Stimulated activated CD8-positive, alpha-beta memory T cell treated with anti-CD3 and anti-CD28 coated beads, Interleukin-7, amount 100 ng/mL, for 1 hour (primary cell): ENCODE measurements at places on chromosomes 7 and 10.

GRCh38 chr7:96636979-96637378 is 72.7 kb downstream of the SEM1 start:
- no peak for DNase-seq

DNA sequence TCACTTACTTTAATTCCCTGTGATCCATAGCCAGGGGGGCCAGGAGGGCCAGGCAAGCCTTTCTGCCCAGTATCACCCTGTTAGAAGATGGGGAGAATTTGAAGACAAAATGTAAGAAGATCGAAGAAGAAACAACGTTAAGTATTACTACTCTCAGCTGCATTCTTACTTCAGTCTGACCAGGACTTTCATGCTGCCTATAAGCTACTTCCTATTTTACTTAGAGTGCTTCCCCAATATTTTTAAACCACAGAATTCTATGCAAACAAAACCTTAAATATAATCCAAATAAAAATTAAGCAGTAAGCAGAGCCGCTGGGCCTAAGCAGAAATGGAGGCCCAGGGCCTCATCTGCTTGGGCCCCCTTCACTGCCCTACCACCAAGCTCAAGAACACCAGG is 117.8 kb downstream of the COL28A1 start:
- DNase-seq = no peak

DNA sequence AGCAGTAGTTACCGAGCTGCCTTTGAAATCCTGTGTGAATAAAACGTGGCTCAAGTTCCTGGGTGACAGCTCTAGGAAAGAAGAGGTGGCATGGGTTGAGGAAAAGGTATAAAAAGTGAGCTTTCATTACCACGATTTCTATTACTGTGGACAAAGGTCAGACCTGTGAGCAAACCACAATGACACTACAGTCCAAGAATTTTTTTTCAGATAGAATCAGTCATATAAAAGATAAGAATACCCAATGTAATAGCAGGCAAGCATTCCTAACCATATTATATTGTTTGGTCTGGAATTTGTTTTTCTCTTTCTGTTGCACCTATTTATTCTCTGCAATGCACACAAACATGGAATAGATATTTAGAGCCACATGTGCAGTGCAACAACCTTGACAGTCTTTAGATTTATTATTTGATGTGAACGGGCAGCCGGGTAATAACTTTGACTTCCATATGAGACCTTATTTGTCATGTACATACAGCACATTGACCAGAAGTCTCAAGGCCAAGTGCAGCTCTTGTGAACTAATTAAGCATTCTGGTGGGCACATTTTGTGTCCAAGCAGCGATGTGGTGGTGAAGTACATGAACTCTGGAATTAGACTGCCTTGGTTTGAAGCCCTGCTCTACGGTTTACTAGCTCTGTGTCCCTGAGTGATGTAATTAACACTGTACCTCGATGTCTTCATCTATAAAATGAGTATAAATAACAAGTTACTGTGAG is 156.8 kb downstream of the NRCAM start:
- no peak for DNase-seq

DNA sequence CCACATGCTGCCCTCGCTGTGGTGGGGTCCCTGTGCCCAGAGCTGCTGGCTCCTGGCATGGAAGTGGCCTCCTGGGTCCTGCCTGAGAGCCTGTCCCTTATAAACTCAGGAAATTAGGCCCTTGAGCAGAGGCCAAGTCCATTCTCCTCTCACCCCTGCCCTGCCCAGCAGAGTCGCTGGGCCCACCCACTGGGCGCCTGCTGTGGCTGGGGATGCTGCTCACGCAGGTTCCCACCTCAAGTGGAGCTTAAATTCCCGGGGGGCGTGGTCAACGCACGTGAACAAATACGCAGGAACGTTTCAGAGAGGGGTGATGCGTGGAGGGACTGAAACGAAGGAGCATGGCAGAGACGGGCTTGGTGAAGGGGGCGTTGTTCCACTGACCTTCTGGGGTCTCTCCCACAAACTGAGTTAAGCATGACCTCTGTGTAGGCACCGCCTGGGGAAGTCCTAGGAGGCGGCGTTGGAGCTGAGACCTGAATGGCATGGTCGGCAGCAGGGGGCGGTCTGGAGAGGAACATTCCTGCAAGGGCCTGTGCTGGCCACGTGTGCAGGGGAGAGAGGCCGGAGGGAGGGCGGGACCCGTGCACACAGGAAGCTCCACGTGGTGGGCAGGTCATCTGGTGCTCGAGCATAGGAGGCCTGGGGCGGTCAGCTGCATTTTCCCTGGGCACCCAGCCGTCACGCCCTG is 27.9 kb downstream of the FAM20C start:
- no peak for DNase-seq

- no peak for DNase-seq
Observed at GRCh38 chr7:101395376-101395775, 32.7 kb downstream of the COL26A1 start.

DNA sequence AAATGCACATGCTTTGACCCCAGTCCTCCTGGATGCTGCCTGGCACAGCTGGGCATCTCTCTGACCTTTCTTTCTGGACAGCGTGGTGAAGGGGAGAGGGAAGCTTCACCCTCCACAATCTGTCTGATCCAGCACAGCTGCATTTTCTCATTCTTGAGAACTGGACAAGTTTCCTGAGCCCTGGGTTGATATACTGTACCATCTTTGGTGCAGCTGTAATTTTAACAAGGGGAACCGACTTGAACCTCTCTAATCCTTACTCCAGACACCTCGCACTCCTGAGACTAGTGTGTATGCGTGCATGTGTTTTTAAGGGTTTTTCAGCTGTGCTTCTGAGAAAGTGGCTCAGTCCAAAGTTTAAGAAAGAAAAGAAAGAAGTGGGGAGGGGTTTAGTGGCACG is 655.7 kb downstream of the INHBA start:
- DNase-seq = no peak

DNA sequence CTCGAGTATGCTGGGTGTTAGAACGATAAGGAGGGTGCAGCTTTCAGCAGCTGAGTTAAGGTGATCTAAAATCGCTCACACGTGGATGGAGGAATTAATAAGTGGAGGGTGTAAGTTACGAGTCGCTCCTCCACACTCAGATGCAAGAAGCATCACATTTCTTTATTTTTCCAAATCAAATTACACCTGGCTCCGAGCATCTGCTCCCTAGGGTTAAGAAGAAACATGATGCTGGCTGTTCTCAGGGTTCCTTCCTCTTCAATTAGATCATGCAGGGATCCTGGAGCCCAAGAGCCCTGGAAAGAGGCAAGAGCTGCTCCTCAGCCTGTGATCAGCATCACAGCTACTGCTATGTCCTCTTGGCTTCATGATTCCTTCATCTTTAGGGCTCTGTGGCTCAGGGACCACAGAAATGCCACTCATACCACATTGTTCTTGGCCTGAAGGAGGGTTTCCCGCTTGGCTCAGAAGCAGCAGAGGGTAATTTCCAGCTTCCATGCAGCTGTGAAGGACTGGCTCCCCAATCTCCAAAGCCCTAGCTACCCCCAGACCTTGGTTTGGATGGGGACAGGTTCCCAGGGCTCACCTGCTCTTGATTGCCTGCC is 235.9 kb upstream of the ZNF32 start:
- no peak for DNase-seq

DNA sequence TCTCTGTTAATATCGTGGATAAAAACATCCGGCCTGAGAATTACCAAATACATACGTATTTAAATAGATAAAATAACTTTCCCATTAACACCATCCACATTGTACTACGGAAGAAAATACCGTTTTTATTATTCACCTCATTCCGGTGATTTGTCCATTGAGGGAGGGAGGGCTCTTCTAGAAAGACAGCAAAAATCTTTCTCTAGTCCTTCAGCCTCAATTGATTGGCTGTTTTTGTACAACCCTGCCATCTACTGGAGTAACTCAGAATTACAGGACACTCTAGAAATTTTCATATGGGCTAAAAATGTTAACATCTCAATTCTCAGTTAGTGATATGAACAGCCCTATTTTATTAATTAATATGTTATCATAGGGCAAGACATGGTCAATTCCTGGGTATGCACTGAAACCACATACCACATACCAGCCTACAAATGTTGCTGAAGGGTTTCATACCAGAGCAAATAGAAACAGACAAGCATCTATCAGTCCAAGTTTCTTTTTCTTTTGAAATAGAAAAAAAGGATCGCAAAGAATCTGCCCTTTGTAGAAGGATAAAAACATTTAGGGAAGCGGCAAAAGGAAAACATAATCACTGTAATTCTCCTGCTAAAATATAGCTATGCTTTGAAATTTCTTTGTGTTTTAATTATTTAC is 55.8 kb upstream of the CDCA7L start:
- no peak for DNase-seq

DNA sequence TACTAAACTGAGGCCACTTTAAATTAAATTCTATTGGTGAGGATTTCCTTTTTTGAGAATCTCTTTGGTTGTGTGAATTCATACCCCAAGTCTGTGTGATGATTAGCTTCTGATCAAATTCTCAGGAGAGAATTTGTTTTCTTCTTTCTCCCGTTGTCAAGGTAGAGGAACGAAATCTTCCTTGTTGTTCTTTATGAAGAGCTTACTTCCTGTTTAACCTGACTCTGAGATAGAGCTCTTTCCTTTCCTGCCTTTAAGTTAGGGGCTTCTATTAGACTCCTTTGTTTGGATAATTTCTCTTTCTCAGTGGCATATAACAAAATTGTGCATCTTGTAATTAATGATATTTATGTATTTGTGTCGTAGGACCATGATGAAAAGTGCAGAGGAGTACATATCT is 572.1 kb downstream of the REEP3 start:
- no peak for DNase-seq

GRCh38 chr10:15216700-15217099 is 48.2 kb upstream of the NMT2 start:
- no peak for DNase-seq

DNA sequence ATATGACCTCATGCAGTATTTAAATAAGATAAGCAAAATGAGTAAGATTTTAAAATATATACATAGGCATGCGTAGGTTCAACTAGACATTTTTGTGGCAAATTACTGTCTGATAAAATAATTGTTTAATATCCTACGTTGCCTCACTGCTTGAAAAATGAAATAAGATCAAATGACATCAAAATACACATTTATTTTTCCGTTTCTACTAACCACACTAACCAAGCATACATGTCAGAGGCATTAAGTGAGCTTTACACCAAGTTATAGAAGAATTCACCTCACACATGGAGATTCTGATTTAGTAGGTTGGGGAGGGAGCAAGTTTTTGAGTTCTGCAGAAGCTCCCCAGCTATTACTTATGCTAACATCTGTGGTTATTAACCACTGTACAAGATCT is 66.8 kb downstream of the RSU1 start:
- DNase-seq = no peak

DNA sequence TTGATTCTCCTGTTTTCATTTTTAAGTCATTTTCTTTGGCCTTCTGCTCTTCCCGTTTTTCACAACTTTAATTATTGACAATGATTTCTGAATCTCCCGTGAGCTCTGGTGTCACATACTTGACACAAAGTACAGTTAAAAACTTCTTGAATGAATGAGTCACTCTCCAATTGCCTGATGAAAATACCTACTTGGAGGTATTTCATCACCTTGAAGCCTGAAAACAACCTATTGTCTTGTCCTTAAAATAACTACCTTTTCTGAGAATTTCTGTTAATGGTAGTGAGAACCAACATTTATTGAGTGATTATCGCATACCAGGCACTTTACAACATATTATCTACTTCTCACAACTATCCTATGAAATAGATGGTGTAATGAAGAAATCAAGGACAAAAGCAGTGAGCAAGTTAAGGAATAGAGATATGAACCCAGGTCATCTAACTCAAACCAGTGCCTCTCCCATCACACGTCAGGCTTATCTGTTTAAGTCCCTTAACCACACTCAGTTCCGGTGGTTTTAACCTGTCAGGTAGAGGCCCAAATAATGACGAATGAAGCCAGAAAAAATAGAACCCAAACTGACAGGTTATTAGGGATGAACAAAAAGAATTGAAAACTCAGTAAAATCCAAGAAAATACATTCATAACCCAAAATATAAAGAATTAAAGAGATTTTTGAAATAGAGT is 11.6 kb downstream of the BET1 start:
- DNase-seq = no peak

GRCh38 chr7:22720791-22721786 is 5.9 kb upstream of the IL6 start:
- DNase-seq = no peak

DNA sequence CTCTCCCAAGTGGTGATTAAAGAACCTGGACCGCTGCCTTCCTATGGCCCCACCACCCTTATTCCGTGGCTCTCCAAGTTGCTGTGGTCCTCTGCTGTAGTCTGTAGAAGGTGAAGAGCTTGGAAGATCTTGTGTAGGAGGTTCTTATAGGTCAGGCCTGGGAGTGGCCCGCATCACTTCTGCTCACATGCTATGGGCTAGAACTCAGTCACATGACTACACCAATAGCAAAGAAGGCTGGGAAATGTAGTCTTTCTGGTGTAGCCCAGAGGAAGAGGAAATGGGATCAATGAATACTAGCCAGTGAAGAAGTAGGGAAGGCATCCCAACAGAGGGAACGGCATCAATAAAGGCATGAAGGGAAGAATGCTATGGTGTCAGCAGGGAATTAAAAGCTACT is 41.3 kb upstream of the AOAH start:
- DNase-seq = no peak

DNA sequence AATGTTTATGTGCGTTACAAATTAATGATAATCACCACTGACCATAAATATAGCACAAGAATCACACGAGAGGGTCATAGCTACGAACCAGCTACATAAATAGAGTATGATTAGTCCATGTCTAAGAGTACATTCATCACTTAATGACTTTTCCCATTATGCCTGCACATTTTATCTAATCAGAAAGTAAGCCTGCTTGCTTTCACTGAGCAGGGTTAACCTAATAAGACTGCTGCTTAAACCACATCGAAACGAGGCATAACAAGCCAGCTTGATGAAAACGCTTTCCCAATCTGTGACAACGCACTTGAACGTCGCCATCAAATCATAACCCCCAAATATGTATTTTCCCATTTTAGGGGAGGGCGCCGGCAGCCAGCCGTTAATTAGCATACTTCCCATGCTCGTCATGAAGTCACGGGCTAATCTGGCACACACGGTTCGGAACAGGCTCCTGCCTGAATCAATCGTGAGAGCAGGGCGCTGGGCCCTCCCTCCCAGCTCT is 71.5 kb downstream of the EBF3 start:
- no peak for DNase-seq

DNA sequence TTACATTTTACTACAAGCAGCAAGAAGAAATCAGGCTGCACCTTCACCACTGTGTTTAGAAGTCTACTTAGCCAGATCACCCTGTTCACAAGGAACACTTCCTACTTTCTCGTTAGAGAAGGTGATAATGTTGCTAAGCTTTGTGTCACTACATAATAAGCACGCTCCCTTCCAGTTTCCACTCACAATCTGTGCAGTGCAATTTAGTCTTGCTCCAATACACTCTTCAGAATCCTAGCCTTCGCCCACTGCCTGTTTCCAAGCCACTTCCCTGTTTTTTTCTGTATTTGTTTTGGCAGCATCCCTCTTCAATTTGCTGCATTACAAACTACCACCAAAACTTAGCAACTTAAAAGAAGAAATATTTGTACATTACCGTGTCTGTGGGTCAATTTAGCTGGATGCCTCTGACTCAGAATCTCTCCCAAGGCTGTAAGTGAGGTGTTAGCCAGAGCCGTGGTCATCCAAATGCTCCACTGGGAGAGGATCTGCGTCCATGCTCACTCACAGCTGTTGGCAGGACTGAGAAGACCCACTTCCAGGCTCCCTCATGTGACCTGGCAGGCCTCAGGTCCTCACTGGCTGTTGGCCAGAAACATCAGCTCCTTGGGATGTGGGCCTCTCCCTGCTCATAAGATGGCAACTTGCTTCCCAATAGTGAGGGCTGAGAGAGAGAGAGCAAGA is 110.4 kb downstream of the PON1 start:
- DNase-seq = no peak

- no peak for DNase-seq
Observed at GRCh38 chr10:31186225-31187000, 132.6 kb upstream of the ZEB1 start.
